ENCODE measurements at places on chromosomes 6 and 20. TPM values are rescaled to one million over a fixed set of nuclear protein-coding genes. Genes with fewer than 3 reads are reported as not detected.

Gene RIPOR3
- total RNA-seq = 2.3 TPM

Gene C6orf58
- 1.2 TPM for total RNA-seq

Gene RBPJL
- total RNA-seq = not detected

Gene MAPK14
- total RNA-seq = 39.4 TPM

Gene BPHL
- total RNA-seq = 27.7 TPM

Measured in diencephalon (tissue), 1 donor.